Stimulated activated CD4-positive, alpha-beta T cell treated with anti-CD3 and anti-CD28 coated beads, Interleukin-1b, Interleukin-23, amount 100 ng/mL, for 1 hour (primary cell): ENCODE measurements at places on chromosomes 11 and 22.

DNA sequence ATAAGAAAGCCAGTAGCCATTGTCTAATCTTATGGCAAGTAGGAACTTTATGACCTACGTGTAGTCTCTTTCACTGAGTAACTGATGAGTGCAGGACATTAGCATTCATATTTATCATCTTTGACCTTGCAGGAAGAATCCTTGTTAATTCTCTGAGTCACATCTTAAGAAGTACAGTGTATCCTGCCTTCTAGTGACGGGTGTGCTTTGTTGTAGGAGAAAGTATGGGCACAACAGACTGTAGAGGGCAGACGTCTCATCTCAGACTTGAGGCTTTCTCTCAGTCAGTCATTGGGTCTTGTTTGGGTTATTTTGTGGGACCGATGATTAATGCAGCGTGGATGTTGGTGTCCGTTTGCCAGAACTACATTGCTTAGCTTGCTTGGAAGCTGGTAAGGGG is 6.8 kb downstream of the RNF214 start:
- DNase-seq: no peak

DNA sequence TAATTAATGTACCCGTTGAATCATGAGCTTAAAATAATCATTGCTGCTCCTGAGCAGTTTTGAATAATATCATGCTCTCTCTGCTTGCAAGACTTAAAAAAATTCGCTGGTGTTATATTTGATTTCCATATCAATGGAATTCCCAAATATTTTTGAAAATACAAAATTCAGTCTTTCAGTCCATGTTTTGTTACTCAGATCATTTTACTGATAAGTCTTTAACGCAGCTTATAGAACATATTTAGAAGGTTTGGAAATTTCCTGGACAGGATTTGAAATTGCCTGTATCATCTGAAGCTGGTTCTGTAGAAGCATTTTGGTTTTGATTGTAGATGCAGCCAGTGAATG is 1.9 kb downstream of the BMAL1 start:
- no peak for DNase-seq

DNA sequence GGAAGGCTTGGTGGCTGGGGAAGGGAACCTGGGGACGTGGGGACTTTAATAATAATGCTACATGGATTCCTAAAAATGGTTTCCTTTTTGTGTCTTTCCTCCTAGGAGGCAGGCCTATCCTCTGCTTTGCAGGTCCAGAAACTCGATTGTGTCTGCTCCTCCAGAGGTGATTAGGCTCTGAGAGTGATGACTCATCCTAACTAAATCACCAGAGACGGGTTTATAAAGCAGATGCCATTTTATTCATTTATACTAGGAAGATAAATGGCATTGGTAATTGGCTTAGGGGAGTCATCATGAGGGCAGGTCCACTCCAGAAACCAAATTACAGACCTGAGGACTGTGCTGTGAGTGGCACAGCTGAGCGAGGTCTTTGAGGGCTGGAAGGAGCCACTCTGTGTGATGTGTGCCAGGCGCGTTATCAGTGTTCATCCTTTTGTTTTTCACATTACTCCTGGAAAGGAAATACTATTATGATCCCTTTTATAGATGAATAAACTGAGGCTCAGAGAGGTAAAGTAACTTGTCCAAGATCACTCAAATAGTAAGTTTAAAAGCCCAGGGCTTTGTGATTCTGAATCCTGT is 7.1 kb downstream of the NLRX1 start:
- no peak for DNase-seq

GRCh38 chr11:80163011-80163410 is 722.2 kb upstream of the TENM4 start:
- no peak for DNase-seq

- DNase-seq: no peak
Measured at GRCh38 chr11:66066751-66067150, 3.3 kb upstream of the PACS1 start.

DNA sequence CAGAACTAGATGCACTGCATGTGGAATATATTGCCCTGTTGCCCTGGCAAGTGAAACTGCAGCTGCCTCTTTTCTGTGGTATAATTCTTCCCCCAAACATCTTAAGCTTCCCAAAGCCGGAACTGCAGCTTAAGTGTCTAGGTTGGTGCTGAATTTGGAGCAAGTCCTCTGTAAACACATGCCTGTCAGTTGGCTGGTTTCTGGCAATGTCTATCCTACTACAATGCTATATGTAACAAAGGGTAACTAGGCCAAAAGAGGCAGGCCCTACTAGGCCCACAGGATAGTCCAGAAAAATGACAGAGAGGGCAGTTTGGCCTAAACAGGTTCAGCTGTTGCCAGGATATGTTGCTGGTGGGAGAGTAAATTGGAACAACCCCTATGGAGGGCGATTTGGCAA is 27.9 kb downstream of the ASCC2 start:
- DNase-seq: no peak

DNA sequence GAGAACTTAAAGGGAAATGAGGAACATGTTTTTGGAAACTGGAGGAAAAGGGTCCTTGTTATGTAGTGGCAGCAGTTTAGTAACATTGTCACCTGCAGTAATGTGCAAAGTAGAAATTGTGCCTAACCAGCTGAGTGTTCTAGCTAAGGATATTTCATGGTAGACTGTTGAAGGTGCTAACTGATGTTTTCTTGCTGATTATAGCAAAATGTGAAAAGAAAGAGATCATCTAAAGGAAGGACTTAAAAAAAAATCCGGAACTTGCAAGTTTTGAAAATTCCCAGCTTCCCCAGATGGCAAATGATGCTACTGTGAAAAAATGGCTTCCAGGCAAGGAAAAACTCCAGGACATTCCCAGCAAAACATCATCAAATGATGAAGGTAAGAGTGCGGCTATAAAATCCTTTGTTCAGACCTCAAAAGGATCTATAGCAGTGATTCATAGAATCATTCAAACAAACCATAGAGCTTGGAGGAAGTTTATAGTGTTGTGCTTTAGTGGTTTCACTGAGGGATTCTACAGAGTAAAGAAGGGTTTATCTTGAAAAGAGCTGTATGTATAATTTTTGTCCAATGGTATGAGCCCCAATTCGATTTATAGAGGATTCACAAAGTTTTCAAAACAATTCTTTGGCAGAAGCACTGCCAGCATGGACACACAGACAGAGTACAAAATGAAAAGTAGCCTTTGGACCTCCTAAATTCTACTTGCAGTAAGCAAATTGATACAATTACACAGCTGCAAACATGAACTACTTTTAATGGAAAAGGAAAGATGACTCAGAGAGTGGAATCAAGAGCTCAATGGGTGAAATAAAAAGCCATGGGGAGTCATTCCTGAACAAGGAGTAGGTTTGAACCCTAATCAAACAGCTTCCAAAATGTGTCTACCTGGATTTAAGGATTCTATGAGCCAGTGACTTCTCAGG is 4.3 kb upstream of the TRIM44 start:
- DNase-seq: no peak
